GM04504 (cell line): ENCODE measurements at places on chromosomes 3 and 15.

GRCh38 chr15:37004373-37004869 is 95.9 kb downstream of the MEIS2 start:
- DNase-seq = no peak

DNA sequence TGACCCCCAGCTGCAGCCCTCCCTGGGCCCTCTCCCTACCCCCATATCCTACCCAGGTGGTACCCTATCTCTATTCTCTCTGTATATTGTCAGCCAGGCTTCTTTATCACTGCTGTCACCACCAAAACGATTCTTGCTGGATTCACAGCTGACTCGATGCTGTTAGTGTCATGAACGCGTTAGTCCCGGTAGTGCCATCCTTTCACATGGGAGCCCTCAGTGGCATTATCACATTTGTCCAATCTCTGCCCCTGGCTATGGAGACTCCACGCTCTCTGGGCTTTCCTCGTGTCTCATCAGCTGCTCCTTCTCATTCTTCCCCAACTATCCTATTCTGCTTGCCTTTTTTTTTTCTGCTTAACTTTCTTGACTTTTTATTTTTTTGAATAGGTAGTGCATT is 7.0 kb downstream of the SCAMP5 start:
- no peak for DNase-seq

- DNase-seq = no peak
Observed at GRCh38 chr3:133758964-133759739, 13.0 kb downstream of the TF start.

GRCh38 chr15:74725225-74725774 is at the start of gene CYP1A1:
Gene CYP1A1 (minus strand): TSS chr15:74725528. CDS start chr15:74723097, 2,431 bp downstream.
- DNase-seq = no peak

- DNase-seq = no peak
Observed at GRCh38 chr3:98808071-98808470, 44.9 kb downstream of the ST3GAL6 start.

- no peak for DNase-seq
Observed at GRCh38 chr3:185561958-185562357, 9.6 kb upstream of the LIPH start.

DNA sequence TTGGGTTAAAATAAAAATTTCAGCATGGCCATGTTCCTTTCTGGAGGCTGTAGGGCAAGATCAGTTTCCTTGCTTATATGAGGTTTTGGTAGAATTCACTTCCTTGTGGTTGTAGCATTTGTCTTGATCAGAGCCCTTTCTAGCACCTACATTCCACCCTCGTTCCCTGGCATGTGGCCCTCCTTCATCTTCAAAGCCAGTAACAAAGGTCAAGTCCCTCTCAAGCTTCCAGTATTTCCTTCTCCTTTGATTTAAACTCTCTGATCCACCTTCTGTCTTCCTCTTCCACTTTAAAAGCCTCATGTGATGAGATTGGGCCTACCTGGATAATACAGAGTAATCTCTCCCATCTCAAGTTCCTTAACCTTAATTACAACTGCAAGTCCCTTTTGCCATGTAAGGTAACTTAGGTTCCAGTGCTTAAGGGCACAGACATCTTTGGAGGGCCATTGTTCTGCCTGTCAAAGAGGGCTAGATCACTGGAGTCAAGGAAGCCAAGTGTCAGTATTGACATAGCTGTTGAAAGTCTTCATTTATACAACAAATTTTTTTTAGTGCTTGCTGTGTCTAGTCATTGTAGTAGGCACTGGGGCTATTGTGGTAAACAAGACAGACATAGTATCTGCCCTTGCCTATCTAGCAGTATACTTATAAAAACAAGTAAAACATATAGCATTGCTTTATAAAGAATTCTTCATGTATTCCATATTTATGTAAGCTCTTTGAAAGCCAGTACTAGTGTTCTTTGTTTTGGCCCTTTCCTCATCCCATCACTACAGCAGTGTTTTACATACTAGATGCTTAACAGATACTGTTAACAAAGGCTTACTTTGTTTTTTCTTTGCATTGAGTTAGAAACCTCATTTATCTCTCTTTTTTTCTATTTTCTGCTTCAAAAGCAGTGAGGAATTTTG is 40.7 kb downstream of the GLCE start:
- DNase-seq = no peak

- no peak for DNase-seq
Observed at GRCh38 chr3:76063019-76063418, 277.7 kb upstream of the ZNF717 start.

DNA sequence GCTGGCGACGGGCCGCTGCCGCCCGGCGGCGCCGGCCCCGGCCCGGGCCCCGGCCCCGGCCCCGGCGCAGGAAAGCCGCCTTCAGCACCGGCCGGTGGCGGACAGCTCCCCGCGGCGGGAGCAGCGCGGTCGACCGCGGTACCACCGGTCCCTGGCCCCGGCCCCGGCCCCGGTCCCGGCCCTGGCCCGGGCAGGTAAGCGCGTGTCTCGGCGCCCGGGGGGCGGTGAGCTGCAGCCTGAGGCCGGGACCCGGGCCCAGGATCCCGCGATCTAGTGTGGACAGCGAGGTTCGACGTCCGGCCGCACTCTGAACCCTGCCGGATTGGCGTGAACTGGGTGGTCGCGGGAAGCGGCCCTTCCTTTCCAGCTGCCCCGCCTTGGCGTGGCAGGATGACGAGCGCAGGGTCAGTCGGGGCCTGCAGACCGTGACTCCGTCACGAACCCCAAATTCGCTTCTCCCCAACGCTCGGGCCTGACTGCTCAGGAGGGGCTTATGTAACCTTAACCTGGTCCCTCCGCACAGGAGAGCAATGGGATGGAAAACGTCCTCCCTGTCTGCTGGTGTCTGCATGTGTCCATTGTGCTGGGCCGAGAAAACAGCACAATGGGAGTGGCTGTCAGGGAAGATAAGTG is 472 bp downstream of the BSN start:
- DNase-seq = no peak
